ENCODE measurements at places on chromosomes 2 and 18.
A peak's percentile ranks its signal among the peaks of the same experiment; 100 is the strongest.

GRCh38 chr2:51079945-51080344 is 48.0 kb upstream of the NRXN1 start:
- no peak for DNase-seq

DNA sequence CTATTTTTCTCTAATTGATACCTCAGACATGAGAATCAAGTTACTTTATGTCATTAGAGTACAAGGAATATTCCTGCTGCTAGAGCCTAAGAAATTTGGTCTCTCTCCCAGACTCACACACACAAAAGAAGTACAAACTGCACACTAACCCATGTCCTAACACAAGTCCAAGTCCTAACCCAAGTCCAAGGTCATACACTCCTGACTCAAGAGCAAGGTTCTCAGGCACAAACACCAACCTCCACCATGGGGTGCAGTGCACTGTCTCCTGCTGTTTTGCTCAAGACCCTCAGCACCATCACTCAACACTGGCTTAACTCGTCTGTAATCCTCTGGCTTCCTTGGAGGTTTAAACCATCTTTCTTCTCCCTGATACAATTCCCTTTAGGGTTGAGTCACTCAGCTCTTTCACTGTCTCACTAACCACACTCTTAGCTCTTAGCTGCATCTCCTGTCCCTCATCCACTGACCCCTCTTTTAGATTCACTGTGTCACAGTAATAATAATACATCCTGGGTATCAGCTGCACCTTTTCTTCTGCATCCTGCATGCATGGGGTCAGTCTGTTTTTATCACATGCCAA is 129.8 kb downstream of the BCL2L11 start:
- no peak for DNase-seq

GRCh38 chr2:68103030-68103708 is 40.4 kb upstream of the C1D start:
- DNase-seq, result no peak

DNA sequence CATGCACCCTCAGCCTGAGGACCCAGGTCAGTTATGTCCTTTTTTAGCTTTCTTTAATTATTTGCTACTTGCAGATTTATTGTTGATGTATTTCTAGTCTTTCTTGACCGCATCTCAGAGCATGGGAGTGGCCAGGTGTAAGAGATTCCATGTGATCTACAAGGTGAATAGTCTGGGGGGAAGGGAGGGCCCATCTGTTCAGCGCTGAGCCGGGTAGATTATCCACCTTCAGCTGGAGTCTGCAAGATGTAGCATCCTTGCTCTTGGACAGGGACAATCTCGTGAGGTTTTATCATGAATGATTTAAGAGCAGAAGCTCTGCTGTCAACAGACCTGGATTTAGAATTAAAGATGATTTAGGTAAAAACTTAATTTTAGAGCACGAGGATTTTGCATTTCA is 12.0 kb upstream of the DGKD start:
- DNase-seq, result no peak

GRCh38 chr2:124683536-124684428 is 658.7 kb downstream of the CNTNAP5 start:
- DNase-seq, result no peak

GRCh38 chr2:233256048-233256447 is 4.6 kb downstream of the ATG16L1 start:
- DNase-seq, result no peak

- DNase-seq, result no peak
Measured at GRCh38 chr2:199861132-199861774, 10.3 kb upstream of the FTCDNL1 start.

DNA sequence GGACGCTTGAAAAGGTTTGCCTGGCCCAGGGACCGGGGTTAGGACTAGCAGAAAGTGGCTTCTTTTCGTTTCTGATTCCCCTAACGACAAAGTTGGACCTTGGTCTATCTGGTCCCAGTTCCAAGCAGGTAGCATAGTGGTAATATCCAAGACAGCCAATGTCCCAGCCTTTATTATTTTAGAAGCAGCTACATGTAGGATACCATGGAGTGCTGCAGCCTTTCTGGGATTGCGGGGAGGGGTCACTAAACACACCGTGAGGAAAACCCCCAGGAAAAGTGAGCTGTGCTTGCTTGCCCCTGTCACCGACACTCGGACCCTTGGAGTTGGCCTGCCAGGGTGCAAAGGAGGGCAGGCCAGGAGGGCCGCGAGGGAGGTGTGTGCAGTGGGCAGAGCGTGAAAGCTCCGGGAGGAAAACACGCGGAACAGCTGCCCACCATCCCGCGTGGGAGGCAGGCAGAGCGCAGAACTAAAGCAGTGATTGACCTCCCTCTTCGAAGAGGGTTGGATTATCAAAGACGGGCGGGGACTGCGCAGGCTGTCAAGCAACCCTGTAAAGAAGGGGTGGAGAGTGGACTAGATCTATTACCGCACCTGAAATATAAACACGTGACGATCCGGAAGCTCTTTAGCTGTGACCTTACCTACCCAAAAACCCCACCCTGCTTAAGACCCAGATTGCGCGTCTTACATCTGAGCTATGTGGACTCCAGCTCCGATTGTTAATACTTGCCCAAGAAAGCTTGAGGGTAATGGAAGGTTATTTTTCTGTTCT is 624 bp upstream of the MAP4K3 start:
- peak; percentile 73 for DNase-seq

DNA sequence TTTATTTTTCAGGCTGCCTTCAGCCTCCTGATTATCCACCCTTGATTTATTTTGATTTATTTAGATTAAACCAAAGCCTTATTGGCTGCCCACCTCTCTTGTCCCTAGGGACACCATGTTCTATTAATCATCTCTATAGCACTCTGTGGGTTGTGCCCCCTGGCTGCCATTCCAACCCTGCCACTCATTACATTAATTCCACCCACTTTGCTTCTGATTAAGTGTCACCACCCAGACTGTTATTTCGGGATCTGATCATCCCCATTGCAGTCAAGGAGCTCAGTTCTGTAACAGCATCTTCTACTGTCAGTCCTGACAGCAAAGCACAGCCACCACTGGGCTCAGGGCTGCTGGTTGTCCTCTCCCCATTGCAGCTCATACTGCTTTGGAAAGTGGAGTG is 175.1 kb upstream of the DDX18 start:
- no peak for DNase-seq

DNA sequence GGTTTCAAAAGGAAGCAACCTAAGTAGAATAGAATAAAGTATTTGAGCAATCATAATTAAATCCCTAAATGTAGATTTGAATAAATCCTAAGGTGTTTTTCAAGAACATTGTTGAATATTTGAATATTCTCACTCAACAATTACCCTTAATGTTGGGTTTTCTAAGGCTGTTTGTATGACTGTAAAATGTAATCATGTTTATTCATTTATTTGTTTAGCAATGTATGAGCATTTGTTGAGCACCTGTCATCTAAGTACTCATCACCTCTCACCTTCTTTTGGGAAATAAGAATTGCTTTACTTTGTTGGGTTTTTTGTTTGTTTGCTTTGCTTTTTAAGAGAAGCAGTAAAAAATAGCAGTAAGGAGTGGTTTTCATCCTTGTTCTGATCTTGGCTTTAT is 66.0 kb downstream of the MAPRE2 start:
- DNase-seq, result no peak

DNA sequence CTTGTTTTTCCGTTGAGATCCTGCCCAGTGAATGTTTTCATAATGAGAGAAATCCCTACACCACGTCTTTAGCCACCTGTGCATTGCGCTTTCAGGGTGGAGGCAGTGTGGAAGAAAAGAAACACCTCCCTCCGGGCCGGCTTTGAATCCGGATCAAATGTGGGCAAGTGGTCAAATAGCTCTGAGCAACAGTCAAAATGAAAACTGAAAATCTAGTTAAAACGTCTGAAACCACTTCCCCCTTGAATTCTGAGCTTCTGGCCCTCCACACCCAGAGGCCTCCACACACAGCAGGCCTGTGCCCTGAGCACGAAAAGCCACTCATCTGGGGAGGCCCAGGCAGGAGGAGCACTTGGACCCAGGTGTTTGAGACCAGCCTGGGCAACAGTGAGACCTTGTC is 263.6 kb upstream of the SALL3 start:
- no peak for DNase-seq

DNA sequence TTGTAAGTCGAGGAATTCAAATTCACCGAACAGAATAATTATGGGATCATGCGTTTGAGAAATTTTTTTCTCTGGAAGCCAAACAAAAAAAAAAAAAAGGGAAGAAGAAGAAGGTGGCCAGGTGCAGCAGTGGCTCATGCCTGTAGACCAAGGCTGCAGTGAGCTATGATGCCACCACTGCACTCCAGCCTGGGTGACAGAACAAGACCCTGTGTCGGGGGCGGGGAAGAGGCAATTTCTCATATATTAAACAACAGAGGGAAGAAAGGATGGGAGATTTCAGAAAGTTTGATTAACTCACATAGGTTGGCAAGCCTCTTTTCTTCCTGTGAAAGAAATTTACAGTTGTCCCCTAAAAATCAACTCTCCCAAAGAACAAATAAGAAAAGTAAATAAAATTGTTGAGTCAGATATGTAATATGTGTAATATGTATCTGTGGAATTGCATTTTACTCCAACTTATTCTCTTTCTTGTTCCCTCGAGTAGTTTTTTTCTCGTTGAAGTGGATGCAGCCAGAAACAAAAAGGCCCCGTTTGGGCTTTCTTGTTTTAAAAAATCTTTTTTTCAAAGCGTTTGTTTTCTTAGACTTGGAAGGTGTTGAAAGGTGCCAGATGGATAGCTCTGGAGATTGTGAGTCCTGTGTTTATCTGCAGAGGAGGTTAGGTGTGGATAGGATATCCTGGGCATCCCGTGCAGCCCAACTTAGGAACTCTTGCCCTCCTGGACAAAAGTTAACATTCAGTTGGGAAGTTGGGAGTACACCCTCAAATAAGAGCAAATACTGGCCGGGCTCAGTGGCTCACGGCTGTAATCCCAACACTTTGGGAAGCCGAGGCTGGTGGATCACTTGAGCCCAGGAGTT is 25.4 kb upstream of the FMNL2 start:
- DNase-seq, result no peak

DNA sequence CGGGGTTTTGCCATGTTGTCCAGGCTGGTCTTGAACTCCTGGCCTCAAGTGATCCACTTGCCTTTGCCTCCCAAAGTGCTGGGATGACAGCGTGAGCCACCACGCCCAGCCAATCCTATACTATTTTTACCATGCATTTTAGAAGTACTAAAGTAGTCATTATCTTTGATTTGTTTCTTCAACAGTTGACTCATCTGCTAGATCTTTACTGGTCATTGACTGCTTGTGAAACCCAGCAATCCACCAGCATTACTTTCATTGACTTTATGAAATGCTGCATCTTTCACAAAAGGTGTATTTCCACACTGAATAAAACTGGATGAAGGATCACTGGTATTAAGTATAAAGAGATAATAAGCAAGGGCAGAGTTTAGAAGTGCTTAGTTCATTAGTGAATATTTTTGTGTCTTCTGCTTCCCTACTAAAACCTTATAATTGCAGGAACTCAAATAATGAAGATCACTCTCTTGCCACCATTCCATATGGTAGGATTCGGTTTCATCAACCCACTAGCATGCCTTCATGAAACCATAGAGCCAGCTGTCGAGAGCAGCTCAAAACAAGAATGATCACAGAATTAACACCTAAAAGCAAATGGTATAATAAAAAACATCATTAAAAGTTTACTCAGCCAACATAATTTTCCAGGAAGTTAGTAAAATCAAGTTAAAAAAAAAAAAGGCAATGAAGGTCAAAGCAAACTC is 33.1 kb downstream of the IRS1 start:
- DNase-seq, result no peak

- no peak for DNase-seq
Measured at GRCh38 chr2:168241208-168241607, 6.2 kb downstream of the STK39 start.

Measured in activated CD8-positive, alpha-beta memory T cell treated with anti-CD3 and anti-CD28 coated beads for 24 hours (primary cell).